Activated CD4-positive, alpha-beta T cell treated with anti-CD3 and anti-CD28 coated beads, Interleukin-2, Interleukin-4, amounts not matched to agents 100 ng/mL and 50 ng/mL, durations not matched to agents 16 hours and 8 hours (primary cell): ENCODE measurements at places on chromosomes 5 and 9.

DNA sequence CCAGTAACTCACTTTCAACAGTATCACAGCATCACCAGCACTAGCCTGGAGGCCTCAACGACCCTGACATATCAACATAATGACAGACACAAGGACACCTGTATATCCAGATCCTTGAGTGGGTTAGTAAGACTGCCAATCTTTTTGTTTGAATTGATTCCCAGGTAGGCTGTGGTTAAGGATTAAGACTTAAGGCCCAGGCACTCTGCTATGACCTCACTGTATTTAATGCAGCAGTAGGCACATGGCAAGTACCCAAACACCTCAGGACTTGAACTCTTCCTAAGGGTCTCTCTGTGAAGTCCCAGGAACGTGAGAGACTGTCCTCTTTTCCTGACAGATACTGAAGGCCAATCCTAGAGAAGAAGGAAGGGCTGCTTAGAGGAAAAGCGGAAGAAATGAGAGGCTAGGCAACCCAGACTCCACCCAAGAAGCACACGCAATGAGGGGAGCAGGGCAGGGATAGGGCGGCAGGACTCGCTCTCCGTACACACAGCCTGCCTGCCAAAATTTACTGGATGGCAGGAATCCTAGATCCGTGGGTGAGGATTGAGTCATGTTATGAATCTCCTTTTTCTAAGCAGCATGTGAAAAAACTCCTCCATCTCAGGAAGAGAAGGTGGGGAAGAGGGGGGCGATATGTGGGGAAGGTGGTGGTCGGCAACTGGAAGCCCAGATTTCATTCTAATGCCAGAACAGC, 93.4 kb downstream of the SIL1 start:
- DNase-seq: no peak

DNA sequence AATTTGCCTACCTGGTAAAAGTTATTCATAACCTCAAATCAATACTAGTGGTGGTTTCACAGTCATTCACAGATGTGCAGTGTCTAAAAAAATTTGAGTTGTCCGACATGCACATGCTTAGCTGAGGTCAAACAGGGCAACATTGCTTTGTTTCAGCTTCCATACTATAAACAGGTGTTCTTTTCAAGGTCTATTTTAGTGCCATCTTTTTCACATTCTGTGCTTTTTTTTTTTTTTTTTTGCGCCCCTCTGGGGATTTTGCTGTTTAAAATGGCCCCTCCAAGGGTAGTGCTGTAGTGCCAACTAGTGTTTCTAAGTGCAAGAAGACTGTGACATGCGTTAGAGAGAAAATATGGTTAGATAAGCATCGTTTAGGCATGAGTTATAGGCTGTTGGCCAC, 14.5 kb downstream of the PHAX start:
- DNase-seq: no peak

GRCh38 chr9:107105784-107106183, 177.3 kb upstream of the RAD23B start:
- DNase-seq: no peak

DNA sequence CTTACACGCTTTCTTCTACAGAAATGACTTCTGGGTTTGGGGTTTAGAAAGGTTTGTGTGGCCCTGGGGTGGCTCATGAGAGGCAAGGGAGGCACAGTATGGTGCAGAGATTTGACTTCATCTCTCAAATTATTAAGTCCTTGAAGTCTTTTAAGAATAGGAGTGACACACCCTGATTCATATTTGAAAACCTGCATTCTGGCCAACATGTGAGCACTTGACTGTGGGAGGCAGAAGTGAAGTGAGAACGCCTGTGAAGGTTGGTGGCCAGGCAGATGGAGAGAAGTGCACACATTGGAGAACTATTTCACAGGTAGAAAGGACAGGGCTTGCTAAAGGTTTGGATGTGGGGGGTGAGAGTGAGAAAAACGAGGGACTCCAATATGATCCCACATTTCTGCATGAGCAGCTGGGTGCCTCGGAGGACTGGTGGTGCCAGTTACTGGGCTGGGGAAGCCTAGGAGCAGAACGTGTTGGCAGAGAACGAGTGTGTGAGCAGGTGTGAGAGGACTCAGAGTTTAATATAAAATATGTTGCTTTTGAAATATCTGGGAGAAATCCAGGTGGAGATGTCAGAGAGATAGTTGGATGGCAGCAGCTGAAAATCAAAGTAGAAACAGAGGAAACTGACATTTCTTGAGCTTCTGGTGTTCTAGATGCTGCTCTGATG, 240.0 kb upstream of the ADAMTSL1 start:
- DNase-seq: no peak

DNA sequence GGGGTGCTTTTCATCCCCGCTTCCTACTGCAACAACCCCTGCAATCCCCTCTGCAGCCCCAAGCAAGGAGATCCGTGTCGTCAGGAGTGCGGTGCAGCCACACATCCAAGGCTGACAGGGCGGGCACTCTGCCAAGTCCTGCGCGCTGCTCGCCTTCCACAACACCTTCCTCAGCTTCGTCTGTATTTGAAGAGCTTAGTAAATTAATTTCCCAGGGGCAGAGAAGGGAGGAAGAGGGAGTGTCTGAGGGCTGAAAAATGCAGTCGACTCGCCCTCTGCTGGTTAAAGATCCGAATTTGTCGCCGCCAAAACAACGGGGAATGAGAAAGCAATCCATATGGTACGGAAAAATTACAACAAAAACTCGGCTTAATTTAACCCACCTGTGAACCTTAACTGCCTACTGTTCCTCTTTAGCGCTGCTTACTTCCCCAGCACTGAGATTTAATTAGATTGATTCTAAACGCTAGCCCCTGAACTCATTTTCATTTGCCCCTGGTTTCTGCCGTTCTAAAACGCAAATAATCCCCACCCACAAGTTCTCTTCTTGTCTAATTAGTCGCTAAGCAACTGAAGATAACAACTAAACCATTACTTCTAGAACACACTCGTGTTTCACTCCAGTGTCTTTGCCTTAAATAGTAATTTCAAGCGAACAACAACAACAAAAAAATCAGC, 10.9 kb upstream of the PCDHB1 start:
- no peak for DNase-seq

DNA sequence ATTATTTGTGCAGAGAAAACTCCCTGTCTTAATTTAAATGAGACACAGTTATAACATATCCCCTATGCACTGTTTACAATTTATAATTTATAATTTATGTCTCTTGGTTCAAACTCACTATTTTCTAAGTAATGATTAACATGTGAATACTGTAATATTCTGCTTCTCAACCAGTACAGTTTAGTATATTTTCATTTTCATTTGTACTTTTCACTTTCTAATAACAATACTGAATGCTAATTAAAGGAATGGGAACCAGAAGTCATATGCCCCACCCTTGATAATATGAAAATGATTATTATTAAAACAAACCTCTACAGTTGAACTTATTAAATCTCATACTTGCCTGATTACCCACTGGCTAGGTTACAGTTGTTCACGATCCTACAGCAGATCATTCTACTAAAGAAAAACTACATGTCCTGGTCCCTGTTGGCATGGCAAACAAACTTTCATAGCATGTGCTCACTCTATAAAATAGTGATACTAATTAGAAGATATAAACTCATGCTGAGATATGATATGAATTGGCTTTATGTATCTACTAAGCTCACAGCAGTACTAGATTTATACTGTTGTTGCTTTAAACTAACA, 66.4 kb downstream of the POU5F2 start:
- no peak for DNase-seq

DNA sequence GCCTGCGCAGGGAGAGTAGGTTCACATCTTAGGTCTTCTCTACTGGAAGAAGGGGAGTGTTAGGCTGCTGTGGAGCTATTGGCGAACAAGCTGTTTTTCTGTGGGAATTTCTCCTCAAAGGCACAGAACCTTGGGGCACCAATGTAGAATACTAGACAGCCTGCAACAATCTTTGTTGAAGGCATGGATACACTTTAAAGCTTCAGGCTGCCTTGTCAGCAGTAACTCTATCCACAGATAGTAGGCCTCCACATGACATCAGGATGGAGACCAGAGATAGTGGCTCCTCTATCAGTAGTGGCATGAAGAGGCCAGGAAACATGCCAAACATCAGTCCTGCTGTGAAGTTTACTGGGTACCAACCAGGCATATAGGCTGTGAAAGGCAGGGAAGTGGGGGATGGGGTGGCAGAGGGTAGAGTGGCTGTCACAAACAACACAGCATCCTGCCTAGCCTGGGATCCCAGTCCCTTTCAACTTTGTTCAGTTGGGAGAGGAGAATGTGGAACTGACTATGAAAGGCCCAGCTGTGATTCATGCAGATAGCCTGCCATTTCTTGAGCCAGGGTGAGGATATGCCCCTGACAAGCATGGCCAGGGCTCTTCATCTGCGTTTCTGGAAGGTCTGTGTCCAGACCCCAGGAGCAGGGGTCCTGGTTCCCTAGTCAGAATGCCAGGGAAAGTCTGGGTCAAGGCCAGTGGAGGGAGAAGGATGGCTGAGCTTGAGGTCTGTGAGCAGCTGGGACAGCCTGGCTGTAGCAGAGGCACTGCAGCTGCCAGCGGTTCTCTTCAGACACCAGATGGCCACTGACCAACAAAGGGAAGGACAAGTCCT, 1.0 kb upstream of the HK3 start:
- DNase-seq: no peak

- DNase-seq: no peak
Observed at GRCh38 chr9:77944556-77945243, 86.9 kb downstream of the GNAQ start.

GRCh38 chr5:50853151-50853550, 186.7 kb downstream of the PARP8 start:
- no peak for DNase-seq
